ENCODE measurements at places on chromosomes 16 and 17.

DNA sequence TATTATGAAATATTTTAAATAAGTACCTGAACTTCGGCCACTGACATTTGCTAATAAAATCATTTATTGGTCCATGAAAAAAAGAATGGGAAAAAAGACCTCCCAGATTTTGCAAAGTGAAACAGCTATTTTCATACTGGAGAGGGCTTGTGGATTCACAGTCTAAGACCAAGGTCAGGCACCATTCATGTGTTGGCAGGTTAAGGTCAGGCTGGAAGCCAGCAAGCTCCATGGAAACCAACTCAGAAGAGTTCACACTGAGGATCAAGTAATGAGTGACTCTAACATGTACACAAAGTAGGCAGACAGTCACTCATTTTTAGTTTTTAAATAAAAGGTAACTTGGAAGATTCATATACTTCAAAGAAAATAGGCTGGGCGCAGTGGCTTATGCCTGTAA lies 3.4 kb downstream of the DNAJA2 start:
- DNase-seq, result no peak

- DNase-seq, result no peak
Measured at GRCh38 chr17:45384047-45384788, 48.5 kb downstream of the ARHGAP27 start.

DNA sequence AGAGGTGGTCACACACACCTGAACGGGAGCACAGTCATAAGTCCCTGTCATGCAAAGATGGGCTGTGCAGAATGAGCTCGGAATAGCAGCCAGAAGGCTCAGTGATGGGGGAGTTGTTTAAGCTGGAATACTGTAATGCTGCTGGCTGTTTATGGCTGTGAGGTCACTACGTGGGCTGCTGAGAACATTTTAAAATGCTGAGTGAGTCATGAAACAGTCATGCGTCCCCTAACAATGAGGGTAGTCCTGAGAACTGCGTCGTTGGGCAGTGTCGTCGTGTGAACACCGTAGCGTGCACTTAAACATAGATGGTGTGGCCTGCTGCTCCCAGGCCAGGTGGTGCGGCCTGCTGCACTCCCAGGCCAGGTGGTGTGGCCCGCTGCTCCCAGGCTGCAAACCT lies 39.7 kb downstream of the TBCD start:
- DNase-seq, result peak; percentile 41

GRCh38 chr16:2904100-2904921 lies 7.4 kb upstream of the FLYWCH1 start:
- no peak for DNase-seq

DNA sequence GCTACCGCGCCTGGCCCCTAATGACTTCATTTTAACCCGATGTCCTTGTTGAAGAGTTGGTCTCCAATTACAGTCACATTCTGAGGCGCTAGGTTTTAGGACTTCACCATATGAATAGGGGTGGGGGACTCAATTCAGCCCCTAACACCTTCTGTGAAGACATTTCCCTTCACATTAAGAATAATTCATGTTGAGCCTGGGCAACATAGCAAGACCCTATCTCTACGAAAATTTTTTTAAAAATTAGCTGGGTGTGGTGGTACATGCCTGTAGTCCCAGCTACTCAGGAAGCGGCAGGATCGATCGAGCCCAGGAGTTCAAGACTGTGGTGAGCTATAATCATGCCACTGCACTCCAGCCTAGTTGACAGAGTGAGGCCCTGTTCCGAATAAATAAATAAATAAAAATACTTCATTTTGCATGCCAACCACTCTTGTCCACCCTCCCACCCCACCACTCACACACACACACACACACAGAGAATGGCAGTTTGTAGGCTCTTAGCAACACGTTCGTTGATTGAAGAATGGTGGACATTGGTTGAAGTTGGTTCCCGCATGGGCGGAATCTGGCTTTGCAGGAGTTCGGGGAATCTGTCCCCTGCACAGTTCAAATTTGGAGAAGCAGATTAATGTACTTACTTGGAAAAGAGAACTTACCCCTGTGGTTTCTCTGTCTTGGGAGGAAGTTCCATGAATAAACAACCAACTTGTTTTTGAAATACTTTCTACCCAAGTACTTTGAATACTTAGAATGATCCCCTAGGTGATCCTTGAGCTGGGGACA lies 27.8 kb upstream of the TVP23A start:
- no peak for DNase-seq

GRCh38 chr17:7750321-7750821 lies 32.8 kb downstream of the DNAH2 start:
- peak; percentile 85 for DNase-seq

- DNase-seq, result no peak
Measured at GRCh38 chr17:52648995-52649394, 490.5 kb upstream of the CA10 start.

- DNase-seq, result no peak
Measured at GRCh38 chr16:57984443-57985203, 13.7 kb upstream of the CNGB1 start.

GRCh38 chr16:87390641-87391323 lies 1.4 kb upstream of the MAP1LC3B start:
- no peak for DNase-seq

DNA sequence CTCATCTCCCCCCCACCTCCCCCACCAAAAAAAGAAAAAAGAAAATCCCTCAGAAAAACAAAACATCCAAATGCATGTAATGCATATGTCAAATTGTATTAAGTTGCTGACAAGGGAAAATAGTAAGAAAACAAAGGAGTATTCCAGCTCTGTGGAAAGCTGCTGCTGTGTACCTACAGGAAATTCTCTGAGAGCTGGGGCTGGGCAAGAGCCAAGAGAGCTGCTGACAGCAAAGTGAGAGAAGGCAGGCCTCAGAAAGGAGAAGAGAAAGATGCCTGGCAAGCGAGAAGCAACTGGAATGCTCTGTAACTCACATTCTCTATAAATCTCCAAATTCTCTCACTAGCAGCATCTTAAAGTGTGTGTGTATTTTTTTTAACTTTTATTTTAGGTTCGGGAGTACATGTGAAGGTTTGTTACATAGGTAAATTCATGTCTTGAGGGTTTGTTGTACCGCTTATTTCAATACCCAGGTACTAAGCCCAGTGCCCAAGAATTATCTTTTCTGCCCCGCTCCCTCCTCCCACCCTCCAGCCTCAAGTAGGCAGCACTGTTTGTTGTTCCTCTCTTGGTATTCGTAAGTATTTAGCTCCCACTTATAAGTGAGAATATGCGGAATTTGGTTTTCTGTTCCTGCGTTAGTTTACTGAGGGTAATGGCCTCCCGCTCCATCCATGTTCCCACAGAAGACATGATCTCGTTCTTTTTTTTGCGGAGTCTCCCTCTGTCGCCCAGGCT lies 24.4 kb downstream of the CNTROB start:
- no peak for DNase-seq

DNA sequence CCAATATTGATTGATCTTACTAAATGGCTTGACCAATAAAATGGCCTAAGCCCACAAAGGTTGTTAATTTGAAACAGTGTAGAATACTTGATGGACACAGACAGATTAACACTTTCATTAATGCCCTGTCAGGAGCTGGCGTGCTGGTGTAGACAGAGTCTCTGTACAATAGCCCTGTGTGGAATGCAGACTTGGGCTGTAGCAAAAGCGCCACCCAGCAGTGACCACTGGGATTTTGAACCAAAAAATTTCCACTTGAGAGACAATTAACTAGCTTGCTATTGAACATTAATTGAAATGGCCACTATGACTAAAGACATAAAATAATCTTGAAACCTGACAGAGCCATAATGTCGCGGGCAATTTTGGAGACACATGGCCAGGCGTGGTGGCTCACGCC lies 19.7 kb upstream of the GUCY2D start:
- DNase-seq, result no peak

DNA sequence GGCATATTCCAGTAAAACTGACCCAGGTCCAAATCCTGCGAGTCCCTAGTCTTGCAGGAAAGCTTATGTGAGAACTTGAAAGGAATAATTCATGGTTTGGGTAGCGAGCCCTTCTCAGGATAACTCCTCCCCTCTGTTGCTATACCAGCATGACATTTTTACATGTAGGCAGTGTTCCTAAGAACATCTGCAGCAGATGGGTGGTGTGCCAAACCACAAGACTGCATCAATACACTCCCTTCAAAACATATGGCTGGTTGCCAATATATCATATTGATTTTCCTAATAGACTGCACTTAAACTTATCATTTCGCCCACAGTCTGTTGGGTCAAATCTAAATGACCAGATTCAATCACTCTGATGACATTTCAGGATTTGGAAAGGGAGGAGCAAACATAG lies 19.9 kb downstream of the PSME3IP1 start:
- no peak for DNase-seq

DNA sequence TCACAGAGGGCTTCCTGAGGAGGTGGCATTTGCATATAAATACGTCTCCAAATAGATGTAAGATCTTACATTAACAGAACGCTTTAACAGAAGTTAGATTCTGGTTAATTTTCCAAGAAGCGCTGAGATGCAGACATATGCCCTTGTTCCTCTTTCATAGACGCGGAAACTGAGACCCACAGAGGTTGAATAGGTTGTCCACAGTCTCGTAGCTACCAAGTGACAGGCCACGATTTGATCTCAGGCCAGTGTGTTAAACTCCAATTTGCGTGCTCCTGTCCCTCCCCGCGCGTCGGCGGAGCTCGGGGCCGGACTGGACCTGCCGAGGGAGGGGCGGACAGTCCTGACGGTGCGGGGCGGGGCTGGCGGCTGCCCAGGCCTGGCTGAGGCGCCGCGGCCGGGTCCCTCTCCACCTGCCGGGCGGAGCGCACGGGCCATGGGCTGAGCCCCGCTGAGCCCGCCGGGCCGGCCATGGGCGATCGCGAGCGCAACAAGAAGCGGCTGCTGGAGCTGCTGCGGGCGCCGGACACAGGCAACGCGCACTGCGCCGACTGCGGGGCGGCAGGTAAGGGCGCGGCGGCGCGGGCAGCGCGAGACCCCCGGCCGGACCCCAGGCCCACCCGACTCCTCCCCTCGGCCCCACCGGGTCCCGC lies at the start of gene ADAP2:
Gene ADAP2 (plus strand): TSS at position 402 of the 653 bp plus-strand sequence. CDS start 70 bp downstream, at position 472.
- DNase-seq, result no peak

DNA sequence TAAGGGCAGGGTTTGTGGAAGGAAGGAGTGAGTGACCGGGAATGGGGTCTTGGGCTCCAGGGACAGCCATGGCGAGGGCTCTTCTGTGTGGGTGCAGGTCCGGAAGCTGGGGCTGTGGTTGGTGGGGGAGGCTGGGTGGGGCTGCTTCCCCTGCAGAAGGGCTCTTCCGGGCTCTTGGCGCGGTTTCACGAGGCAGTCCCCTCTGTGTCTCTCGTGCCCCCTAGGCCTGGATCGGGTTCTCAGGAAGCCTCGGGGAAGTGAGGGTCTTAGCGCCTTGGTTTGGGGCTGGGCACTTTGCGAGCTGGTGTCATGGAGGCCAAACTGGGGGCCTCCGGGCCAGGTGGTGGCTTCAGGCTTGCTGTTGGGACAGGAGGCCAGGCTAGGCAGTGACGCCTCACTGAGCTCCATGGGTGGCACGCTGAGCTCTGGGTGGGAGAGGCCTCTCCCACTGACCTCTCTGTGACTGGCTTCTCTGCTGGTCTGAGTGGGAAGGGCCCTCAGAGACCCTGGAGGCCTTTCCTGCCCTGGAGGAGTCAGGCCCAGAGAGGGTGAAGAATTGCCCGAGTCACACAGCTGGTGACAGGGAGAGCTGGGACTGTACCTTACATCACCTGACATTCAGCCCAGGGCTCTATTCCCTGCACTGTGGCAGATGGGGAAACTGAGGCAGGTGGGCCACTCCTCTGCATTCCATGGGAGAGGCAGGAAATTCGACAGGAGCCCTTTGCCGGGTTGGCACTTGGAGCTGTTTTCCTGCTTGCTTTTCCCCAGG lies 8.2 kb downstream of the ADCY7 start:
- DNase-seq, result no peak

DNA sequence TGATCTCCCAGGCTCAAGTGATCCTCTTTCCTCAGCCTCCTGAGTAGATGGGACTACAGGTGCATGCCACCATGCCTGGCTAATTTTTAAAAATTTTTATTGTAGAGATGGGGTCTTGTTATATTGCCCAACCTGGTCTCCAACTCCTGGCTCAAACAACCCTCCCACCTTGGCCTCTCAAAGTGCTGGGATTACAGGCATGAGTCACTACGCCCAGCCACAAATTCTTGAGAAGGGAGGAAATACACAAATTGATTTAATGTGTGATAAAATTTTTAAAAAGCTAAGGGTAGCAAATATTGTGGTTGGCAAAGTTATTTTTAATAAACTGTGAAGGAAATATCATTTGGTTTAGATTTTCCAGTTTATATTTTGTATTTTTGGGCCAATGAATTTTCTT lies 9.6 kb downstream of the ITGAD start:
- peak; percentile 18 for DNase-seq

DNA sequence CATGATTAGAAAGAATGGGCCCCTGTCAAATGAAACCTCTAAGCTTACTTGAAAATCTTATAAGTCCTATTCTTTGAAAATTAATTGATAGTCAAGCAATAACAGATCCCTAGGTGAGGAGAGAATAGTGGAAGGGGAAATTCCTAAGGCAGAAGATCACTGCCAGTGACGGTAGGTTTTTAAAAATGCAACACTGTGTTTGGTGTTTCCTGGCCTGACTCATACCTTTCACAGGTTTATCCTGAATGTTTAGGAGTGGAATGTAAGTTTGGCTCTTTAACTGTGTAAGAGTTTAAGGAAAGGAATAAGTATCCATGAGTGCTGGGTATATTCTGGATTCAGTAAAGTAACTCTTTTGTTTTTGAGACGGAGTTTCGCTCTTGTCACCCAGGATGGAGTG lies 23.8 kb downstream of the HAPSTR1 start:
- no peak for DNase-seq

DNA sequence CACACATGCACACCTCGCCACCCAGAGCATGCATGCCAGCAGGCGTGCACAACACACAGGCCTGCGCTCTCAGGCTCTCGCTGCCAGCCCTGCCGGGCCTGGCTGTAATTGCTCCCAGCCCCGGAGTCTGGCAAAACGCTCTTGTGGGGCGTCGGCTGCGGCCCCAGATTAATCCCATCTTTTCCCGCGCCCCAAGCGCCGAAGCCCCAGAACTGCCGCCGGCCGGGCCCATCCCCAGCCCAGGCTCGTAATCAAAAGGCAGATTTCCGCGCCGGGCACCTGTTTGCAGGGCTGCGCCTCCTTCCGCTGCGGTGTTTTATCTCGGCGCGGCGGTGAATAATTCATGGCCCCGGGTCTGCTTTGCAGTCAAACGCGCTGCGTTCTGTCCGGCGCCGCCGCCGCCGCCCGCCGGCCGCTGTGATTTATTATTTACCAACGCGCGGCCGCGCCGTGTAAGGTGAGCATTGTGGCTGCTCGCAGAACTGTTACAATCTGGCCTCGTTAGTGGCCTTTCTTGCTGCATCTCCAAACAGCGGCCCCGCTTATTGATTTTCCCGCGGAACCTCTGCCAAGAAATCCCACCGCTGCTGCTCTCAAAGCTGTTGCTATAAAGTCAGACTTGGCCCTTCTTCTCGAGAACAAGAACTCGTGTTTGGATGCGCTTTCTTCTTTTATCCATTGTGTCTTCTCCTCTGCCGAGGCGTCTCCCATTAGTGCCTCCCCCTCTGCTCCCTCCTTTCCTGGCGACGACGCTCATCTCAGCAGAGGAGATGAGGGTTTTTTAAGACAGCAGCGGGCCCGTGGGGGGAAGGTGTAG lies 126.1 kb downstream of the IRX5 start:
- DNase-seq, result no peak

All from HS-5 (cell line).